Endothelial cell (in vitro differentiated cells): ENCODE measurements at places on chromosomes 16 and 17.

DNA sequence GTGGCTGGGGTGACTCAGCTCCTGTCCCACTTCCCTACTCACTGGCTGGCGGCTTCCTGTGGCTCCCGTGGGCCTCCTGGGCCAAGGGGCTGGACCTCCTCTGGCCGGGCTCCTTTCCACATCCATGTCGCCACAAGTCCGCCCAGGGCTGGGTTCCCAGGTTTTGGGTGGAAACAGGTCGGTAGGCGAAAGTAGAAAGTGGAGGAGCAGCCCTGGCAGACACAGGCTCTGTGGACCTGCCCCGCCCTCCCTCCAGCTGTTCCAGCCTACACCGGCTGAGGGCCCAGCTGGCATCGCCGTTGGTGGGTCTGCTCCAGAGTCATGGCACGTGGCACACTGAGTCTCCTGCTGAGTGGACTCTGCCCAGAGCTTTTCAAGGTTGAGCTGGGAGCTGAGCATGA, 28.7 kb downstream of the GSE1 start:
- DNase-seq: no peak
- no peaks in the 10 kb centered on the region for H3K4me1 ChIP-seq
- no peak overlapping the region for H3K4me3 ChIP-seq
- H3K36me3 ChIP-seq: peaks cover 5% of the 10 kb centered on the region

- peaks cover 4% of the 10 kb centered on the region for H3K27me3 ChIP-seq
- no peak for DNase-seq
- H3K4me3 ChIP-seq: no peak overlapping the region
- no peak overlapping the region for H3K27ac ChIP-seq
- peaks cover 33% of the 10 kb centered on the region for H3K4me1 ChIP-seq
These were observed 3.8 kb downstream of the ZNF821 start for GRCh38 chr16:71880176-71880575.

DNA sequence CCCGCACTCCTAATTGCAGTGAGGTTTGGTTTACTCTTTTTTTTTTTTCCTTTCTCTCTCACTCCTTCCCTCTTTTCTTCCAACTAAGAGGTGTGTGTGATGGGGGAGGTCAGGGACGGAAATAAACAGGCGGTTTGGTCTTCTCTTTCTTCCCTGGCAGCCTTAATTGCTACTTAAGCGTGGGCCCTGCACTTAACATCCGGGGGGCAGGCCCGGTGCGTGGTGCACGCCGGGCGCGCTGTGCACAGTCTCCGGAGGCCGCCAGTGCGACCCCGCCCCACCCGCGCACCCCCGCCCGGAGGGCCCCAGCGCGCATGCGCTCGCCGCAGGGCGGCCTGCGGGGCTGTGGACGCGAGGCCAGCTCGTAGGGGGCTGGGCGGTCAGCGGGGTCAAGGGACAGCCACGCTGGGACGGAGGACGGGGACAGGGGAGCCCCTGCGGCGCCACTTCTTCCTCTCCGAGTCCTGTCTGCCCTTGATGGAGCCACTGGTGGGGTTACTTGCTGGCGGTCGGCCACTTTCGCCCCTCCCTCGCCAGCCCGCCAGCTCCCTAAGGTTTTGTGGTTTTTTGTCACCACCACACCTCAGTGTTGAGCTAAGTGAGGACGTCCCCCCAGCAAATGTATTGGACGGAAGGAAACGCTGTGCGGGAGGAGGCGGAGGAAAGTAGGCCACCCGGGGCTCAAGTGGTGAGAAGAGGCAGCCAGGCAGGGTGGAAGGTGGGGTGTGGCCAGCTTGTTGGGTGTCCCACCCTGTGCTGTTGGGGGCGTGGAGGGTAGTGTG, 120.9 kb downstream of the MRM1 start:
- peaks cover 4% of the 10 kb centered on the region for H3K36me3 ChIP-seq
- peak; percentile 57 for DNase-seq
- H3K4me1 ChIP-seq: peaks cover 5% of the 10 kb centered on the region
- H3K27ac ChIP-seq: no peak overlapping the region

GRCh38 chr17:74351552-74352210, 10.0 kb downstream of the BTBD17 start:
- DNase-seq: peak; percentile 47
- H3K27me3 ChIP-seq: peaks cover 28% of the 10 kb centered on the region
- no peak overlapping the region for H3K27ac ChIP-seq
- H3K4me3 ChIP-seq: no peak overlapping the region
- peaks cover 9% of the 10 kb centered on the region for H3K4me1 ChIP-seq

- peaks cover 11% of the 10 kb centered on the region for H3K27me3 ChIP-seq
- peak overlapping the region; percentile 77 for H3K27ac ChIP-seq
- DNase-seq: peak; percentile 86
- H3K4me1 ChIP-seq: peaks cover 33% of the 10 kb centered on the region
These were observed 43.3 kb downstream of the PGS1 start for GRCh38 chr17:78421534-78422266.

GRCh38 chr17:39547713-39548478, 59.8 kb downstream of the NEUROD2 start:
- no peak overlapping the region for H3K4me3 ChIP-seq
- no peak overlapping the region for H3K27ac ChIP-seq
- H3K27me3 ChIP-seq: peaks cover 2% of the 10 kb centered on the region
- H3K4me1 ChIP-seq: peaks cover 36% of the 10 kb centered on the region
- peak; percentile 77 for DNase-seq

DNA sequence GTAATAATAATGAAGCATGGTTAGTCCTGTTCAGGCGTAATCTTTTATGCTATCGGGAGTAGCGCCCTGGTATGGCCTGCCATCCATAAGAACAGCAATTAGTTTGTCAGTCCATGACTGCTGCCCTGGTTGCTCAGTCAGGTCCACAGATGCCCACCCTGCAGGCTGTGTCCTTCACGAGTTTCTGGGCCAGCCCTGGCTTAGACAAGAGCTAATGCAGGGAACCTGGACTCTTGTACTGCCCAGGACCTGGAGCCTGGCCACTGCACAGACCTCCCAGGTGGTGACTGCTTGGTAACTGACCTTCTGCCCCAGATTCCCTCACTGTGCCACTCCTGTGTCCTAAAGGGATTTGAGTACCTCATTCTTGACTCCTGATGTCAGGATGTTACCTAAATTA, 161.1 kb upstream of the NOG start:
- no peaks in the 10 kb centered on the region for H3K36me3 ChIP-seq
- no peaks in the 10 kb centered on the region for H3K4me1 ChIP-seq
- no peak for DNase-seq
- no peak overlapping the region for H3K4me3 ChIP-seq
- no peaks in the 10 kb centered on the region for H3K27me3 ChIP-seq

DNA sequence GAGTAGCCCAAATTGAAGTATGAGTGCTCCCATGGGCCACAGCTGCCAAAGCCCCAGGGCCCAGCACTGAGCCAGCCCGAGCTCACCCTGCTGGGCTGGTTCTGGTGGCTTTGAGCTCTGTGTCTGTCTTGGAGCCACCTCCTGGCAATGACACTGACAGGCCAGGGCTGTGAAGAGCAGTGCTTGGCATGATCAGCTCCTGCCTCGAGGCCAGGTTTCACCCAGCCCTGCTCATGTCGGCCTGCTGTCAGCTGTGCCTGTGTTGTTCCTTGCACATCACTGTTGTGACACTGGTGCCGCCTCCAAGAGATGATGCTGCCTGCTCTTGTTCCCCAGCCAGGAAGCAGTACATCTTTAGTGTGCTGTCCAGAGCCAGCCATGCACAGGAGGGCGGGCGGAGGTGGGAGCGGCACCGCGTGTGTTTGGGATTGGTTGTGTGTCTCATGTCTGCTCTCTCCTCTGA, 26.0 kb downstream of the PLD6 start:
- peaks cover 18% of the 10 kb centered on the region for H3K4me1 ChIP-seq
- peaks cover 45% of the 10 kb centered on the region for H3K36me3 ChIP-seq
- DNase-seq: no peak
- H3K27ac ChIP-seq: no peak overlapping the region

GRCh38 chr16:68866933-68867332, 23.6 kb downstream of the TANGO6 start:
- no peak for DNase-seq
- no peak overlapping the region for H3K4me3 ChIP-seq
- H3K27me3 ChIP-seq: no peaks in the 10 kb centered on the region
- H3K27ac ChIP-seq: no peak overlapping the region
- no peaks in the 10 kb centered on the region for H3K36me3 ChIP-seq
- H3K4me1 ChIP-seq: peaks cover 3% of the 10 kb centered on the region

GRCh38 chr17:48429638-48430586, at the start of gene SKAP1:
SKAP1 (minus strand) TSS chr17:48430214.
- no peaks in the 10 kb centered on the region for H3K36me3 ChIP-seq
- H3K4me1 ChIP-seq: peaks cover 34% of the 10 kb centered on the region
- H3K27ac ChIP-seq: peak within 1 kb of the TSS; percentile 48
- peaks cover 8% of the 10 kb centered on the region for H3K27me3 ChIP-seq
- DNase-seq: no peak

- peaks cover 5% of the 10 kb centered on the region for H3K27me3 ChIP-seq
- peaks cover 10% of the 10 kb centered on the region for H3K4me1 ChIP-seq
- H3K4me3 ChIP-seq: peak overlapping the region; percentile 1
- no peak for DNase-seq
These were observed 4.3 kb downstream of the ZNF768 start for GRCh38 chr16:30521873-30522641.

GRCh38 chr17:70307430-70308225, 138.3 kb downstream of the KCNJ2 start:
- H3K36me3 ChIP-seq: no peaks in the 10 kb centered on the region
- H3K4me3 ChIP-seq: no peak overlapping the region
- no peaks in the 10 kb centered on the region for H3K27me3 ChIP-seq
- H3K4me1 ChIP-seq: no peaks in the 10 kb centered on the region

GRCh38 chr17:82291582-82292250, 18.2 kb upstream of the CSNK1D start:
- peak overlapping the region; percentile 32 for H3K4me3 ChIP-seq
- H3K36me3 ChIP-seq: peaks cover 4% of the 10 kb centered on the region
- no peak overlapping the region for H3K27ac ChIP-seq

DNA sequence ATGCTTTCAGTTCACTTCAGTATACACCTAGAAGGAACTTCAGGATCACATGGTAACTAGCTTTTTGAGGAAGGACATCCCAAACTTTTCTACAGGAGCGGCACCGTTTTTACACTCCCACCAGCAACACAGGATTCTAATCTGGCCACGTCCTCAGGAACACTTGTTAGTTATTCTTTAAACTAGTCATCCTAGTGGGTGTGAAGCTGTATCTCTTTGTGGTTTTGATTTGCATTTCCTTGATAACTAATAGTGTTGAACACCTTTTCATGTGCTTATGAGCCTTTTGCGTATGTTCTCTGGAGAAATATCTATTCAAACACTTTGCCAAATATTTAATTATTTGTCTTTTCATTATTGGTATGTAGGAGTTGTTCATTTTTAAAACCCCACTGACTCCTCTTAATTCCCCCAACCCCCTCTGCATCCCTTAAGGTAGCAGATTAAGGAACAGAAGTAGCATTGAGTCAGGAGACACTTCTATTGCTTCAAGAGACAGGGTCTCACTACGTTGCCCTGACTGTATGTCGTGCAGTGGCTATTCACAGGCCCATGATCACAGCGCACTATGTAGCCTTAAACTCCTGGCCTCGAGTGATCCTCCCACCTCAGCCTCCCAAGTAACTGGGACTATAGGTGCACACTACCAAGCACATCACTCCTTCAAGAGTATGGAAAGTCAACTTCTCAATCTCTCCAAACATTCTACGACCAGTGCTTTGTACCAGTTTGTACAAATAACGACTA, 25.4 kb downstream of the YWHAE start:
- peak overlapping the region; percentile 81 for H3K27ac ChIP-seq
- H3K27me3 ChIP-seq: no peaks in the 10 kb centered on the region
- H3K36me3 ChIP-seq: peaks cover 3% of the 10 kb centered on the region
- no peak overlapping the region for H3K4me3 ChIP-seq
- no peak for DNase-seq

DNA sequence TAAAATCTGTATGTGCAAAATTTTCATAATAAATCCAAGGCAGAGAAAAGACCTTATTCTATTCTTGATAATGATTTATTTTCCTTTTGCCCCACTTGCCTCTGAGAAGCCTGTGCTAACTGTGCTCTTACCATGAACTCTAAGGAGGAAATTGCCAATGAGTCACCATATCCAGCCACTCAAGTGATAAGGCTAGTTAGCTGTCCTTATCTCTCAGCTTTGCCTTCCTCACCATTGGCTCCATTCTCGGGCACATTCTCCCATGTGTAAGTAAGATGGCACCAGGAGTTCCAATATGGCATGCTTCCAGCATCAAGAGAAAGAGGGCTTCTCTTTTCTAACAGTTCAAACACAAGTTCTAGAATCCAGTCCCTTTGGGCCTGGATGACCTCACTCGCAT, 142.4 kb downstream of the TOX3 start:
- peaks cover 2% of the 10 kb centered on the region for H3K27me3 ChIP-seq

GRCh38 chr17:39080421-39081078, 70.9 kb downstream of the PLXDC1 start:
- no peak overlapping the region for H3K27ac ChIP-seq
- no peaks in the 10 kb centered on the region for H3K4me1 ChIP-seq
- H3K4me3 ChIP-seq: no peak overlapping the region
- H3K27me3 ChIP-seq: peaks cover 2% of the 10 kb centered on the region

DNA sequence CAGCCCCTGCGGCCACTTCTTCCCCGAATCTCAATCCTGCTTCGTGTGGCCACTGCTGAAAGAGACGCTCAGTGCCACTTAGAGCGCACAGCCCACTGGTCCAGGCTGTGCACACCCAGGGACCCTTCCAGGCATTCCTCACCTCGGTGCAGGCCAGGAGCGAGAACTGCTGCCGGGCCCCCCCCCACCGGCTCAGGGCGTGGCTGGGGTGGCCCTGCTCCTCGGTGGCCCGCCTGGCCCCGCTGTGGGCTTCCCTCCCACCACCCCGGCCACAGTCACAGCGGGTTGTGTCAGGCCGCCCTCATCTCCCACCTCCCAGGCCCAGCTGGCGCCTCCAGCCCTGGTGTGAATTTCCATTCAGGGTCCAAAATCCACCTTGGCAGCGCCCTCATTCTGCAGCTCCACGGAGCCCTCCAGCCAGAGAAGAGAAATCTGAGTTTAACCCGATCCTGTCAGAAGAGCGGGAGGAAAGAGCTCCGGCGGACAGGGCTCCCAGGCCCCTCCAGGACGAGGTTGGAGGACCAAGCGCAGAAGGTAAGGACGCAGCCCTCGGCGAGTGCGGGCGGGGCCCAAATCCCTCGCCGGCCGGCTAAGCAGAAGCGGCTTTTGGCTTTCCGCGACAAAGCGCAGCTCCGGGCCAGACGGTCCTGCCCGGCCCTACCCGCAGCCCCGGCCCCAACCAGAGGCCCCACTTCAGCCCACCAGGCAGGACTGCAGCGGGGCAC, 12.0 kb downstream of the TBC1D16 start:
- H3K27me3 ChIP-seq: peaks cover 5% of the 10 kb centered on the region
- H3K4me3 ChIP-seq: no peak overlapping the region
- DNase-seq: no peak
- H3K27ac ChIP-seq: no peak overlapping the region
- peaks cover 5% of the 10 kb centered on the region for H3K36me3 ChIP-seq

- peaks cover 83% of the 10 kb centered on the region for H3K4me1 ChIP-seq
- DNase-seq: no peak
- no peak overlapping the region for H3K4me3 ChIP-seq
- peaks cover 12% of the 10 kb centered on the region for H3K27me3 ChIP-seq
These were observed 8.8 kb downstream of the MAP3K3 start for GRCh38 chr17:63631062-63631461.
